ENCODE measurements at places on chromosomes 2 and 18.

GRCh38 chr2:197613509-197613987 is 61.8 kb downstream of the RFTN2 start:
- no peak for DNase-seq

DNA sequence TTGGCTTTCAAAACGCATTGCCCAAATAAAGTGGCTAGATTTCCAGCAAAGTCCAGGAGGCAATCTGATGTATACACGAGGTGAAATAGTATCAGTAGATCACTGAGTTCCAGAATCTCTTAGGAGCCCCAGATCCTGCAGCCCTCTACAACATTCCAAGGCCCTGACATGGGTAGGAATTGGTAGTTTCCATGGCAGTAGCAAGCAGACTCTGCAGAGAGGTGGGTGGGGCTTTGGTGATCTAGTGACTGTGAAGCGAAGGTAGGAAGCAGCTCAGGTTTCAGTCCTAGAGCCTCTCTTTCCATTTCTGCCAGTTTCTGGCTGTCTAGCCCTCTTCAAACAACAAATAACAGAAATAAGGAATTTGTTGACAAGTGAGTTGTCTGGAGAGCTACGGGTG is 13.8 kb upstream of the SGPP2 start:
- no peak for DNase-seq

GRCh38 chr18:48905513-48905912 is 45.3 kb downstream of the SMAD7 start:
- no peak for DNase-seq

GRCh38 chr2:134361648-134362047 is 107.8 kb downstream of the MGAT5 start:
- no peak for DNase-seq

GRCh38 chr18:65091744-65092329 is 659.0 kb upstream of the CDH7 start:
- DNase-seq, result no peak

GRCh38 chr18:37253394-37254235 is 312.0 kb downstream of the CELF4 start:
- peak; percentile 11 for DNase-seq
